Natural killer cell treated with Interleukin-12 subunit alpha and Interleukin-12 subunit beta and Interleukin-15 and Interleukin-18, amount 100 ng/mL, for 72 hours (primary cell): ENCODE measurements at places on chromosomes 3 and 15.

DNA sequence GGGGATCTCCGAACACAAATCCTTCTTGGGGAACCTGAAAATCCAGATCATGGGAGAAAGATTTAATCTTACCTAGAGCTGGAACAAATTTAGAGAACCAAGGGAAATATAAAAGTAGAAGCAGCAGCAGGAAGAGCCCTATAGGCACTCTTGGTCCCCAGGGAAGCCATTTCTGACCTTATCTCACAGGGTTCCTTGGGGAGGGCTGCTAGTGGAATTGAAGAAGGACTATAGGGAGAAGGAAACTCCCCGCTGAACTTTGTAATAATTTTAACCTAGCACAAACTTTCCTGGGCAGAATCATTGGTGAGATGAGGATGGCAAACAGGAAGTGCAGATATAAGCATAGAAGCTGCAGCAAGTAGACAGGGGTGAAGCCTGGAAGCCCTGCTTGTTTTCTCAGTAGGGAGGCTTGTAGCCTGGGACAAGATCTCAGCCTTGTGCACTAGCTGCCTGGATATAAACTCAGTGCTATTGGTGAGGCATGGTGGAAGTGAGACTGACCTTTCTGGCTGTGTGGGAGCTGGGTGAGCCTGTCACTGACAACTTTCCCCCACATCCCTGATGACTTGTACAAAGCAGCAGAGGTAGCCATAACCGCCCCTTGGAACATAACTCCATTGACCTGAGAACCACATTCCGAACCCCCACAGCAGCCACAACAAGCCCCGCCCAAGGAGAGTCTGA, 343.0 kb upstream of the TGFBR2 start:
- no peak for DNase-seq

- no peak for DNase-seq
These were observed 27.4 kb upstream of the FURIN start for GRCh38 chr15:90840954-90841353.

DNA sequence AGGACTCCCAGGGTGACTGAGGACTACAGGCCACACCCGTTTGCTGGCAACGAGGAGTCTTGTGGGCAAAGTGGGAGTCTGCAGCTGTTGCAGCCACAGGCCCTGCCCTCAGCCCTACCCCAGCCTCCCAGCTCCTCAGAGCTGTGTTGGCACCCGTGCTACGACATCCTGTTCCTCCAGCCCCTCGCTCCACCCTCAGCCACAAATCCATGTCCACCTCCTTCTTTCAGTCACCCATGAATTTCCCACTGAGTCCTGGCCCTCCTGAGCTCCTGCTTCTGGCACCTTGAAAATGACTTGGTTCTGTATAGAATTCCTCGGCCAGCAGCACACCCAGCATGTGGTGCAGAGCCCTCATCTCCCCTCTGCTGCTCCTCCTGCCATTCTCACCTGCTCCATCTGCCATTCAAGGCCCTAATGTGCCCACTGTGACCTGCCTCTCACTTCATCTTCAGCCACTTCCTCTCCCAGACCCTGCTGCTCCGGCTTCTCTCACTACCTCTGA, 20.9 kb upstream of the VILL start:
- no peak for DNase-seq

GRCh38 chr3:101151286-101151913, 158.2 kb upstream of the ABI3BP start:
- no peak for DNase-seq

DNA sequence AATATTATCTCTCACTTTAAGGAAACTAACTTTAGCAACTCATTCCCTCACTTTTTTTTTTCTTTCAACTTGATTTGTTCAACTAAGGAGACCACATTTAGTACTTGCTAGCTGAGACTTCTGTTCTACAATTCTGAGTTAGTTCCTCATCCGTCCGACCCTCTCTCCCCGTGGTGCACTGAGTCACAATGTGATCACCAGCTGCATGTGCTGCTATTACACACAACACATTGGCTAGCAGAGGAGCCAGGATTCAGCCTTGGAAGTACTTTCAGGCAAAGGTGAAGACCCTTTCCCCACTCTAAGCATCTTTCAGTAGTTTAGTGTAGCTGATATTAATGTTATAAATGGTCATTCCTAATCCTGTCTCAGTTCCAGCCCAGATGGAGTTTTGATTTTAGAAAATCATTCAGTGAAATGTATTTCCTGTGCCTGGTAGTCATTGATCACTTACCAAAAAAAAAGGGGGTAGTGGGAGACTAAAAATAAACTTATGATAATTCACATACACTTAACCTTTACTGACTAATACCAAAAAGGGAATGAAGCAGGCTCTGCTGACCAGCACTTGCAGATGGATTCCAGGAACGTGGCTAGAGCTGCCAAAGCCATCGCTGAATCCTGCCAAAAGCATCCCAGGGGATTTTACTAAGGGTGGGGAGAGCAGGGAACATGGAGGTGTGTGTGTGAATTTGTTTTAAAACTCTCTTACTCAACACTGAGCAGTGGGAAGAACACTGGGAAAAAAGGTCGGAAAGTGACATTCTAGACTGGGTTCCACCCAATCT, 424.8 kb downstream of the LPP start:
- DNase-seq, result no peak

GRCh38 chr15:32096213-32096612, 65.9 kb downstream of the CHRNA7 start:
- no peak for DNase-seq

DNA sequence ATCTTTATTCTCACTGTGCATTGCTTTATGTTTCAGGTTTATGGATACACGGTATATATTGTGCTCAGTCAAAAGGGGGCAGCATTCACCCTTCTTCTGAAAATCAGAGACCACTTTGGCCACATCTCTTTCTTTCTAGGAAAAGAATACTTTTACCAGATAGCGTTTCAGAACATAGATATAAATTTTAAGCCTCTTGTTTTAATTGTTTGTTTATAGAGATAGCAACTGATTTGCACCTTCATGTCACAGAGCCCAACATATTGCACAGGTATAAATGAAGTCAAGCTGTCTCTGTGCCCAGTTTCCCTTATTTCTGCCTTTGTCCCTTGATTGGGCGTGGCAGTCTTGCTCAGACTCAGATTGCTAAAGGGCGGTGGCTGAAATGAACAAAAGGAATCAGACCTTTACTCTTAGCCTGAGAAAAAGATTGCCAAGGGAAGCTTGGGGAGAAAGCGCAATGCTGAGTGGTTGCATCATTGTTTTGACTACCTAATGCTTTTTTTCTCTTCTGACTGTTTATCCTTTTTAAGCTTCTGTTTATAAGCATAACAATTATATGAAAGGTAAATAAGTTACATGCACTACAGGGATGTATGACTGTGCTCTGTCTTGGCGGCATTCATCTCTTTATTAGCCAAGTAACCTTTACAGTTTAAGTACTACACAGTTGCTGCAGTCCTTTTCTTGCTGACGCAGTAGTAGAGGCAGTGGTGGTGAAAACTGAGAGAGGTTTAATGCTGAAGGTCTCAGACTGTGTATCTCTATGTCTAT, 70.8 kb upstream of the ZBTB20 start:
- no peak for DNase-seq

GRCh38 chr3:188956839-188957489, 214.8 kb upstream of the TPRG1 start:
- no peak for DNase-seq

GRCh38 chr3:134076851-134077250, 47.1 kb upstream of the SLCO2A1 start:
- no peak for DNase-seq

- no peak for DNase-seq
These were observed 35.3 kb downstream of the CHRD start for GRCh38 chr3:184415203-184415490.

DNA sequence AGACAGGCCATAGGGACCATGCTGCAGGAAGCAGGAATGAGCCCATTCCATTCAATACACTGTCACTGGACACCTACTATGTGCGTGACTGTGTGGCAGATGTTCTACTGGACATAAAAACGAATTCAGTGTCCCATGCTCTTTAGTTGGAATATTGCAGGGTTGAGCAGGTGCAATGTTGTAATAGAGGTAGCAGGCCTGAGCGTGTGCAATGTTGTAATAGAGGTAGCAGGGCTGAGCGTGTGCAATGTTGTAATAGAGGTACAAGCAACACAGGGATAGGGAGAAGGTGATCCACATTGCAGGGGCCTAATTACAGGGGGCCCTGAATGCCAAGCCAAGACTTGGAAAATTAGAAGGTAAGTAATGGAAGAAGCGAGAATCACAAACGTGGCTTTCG, 261.4 kb upstream of the HES1 start:
- DNase-seq, result no peak

- no peak for DNase-seq
These were observed 43.2 kb upstream of the NEDD4 start for GRCh38 chr15:56036546-56037067.

DNA sequence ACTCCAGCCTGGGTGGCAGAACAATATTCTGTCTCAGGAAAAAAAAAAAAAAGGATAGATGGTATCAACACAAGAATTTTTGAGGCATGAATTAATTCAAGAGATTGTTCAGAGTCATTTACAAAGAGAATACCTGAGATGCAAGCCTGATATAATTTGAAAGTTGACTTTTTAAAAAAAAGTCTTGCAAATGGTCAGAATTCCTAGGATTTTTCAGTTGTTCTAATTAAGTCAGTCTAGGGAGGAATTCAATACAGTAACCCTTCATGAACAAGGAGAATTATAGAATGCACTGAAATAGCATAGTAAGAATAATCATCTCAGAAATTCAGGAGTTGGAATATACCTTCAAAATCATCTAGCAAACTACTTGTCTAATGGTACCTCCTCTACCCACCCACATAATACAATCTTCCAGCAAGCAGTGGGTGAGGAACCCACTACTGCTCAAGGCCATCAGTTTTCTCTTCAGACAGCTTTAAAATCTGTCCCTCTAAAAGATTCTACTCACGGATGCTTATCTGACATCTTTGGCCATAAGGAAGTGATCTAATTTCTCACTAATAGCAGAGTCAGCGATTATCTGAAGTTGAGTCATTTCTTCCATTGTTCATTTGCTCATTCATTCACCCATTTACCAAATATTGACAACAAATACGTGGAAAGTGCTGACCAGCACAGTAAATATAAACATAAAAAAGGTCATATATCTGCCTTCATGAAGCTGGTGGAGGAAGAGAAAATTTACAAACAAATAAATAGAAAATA, 159.6 kb downstream of the GREM1 start:
- DNase-seq, result no peak

DNA sequence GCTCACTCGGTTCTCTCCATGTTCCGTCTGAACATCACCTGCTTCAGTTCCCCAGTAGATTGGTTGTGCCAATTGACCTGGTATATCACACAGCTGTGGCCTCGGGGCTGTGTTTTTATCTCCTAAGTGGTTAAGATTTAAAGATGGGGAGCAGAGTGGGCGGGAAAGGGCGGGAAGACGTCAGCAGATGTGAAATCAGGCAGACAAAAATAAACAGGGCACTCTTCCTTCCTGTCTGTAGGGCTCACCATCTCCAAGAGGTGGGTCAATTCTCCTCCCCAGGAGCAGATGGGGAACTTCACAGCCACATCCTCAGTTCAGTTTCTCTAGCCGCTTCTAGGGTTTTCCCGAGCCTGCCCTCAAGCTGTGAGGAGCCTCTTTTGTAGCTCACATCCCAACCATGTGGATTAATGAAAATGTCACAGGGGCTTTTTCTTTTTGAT, 26.8 kb upstream of the LIMD1 start:
- no peak for DNase-seq

- no peak for DNase-seq
These were observed 221.9 kb upstream of the LYSMD4 start for GRCh38 chr15:99955181-99955525.

- no peak for DNase-seq
These were observed 51.3 kb upstream of the FGD5 start for GRCh38 chr3:14767245-14768051.

DNA sequence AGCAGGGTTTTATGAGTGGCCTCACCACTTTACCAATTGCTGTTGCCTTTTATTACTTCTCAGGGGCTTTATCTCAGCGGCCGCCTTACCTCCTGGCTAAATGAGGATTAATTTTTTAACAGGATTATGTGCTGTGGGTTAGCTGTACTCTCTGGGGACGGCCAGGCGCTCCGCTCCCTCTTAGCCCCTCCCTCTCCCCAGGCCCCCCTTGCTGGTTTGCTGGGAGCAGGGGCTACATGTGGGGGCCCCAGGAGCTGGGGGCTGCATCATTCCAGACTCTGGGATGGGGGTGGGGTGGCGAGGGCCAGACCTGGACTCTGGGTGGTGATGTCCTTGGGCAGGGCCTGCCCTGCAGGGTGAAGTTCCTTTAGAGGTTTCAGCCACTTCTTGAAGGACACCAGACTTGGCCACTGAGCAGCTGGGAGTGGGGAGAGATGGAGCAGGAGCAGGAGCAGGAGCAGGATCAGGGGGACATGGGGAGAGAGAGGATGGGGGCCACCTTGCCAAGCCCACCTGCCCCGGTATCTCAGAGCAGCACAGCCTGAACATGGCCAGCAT, 196.1 kb downstream of the GOLGA6L6 start:
- DNase-seq, result no peak

GRCh38 chr3:77042343-77042742, 2.4 kb downstream of the ROBO2 start:
- no peak for DNase-seq

DNA sequence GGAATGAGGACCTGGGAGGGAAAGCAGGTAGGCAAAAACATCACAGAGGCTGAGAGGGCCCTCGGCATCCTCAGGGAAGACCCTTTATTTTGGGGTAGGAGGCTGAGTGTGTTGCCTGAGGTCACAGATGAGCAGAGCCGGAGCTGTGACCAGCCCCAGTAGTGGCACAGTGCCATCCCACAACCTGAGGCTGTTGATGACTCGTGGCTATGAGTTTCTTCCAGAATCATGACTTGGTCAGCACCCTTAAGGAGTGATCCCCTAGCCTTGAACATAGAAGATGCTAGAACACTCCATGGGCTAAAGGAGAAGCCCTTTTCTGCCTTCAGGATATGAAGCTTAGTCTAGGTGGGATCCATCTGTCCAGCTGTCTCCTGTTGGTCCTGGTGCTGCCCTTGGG, 19.5 kb upstream of the CXCR6 start:
- DNase-seq, result no peak

GRCh38 chr3:153284282-153284938, 122.4 kb downstream of the RAP2B start:
- DNase-seq, result no peak

DNA sequence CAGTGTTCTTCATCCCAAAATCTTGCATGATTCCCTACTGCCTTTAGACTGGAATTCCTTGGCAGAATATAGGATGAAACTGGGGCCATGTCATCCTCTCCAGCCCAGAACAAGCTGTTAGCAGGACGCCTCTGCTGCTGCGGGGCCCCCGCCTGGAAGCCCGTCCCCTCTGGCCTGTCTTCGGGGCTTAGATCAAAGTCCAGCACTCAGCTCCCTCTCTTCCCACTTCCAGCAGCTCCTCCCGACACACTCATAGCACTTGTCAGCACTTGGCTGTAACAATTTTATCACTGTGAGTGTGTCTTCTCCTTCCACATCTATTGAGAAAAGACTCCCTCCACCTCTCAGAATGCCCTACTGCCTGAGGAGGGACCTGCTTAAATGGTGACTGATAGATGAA, 112.0 kb upstream of the HACD2 start:
- DNase-seq, result no peak

- DNase-seq, result no peak
These were observed 15.1 kb downstream of the KNG1 start for GRCh38 chr3:186732169-186732766.

GRCh38 chr3:36210840-36211651, 169.3 kb upstream of the STAC start:
- no peak for DNase-seq

GRCh38 chr3:15819576-15819975, 21.8 kb upstream of the ANKRD28 start:
- no peak for DNase-seq

- DNase-seq, result no peak
These were observed 30.3 kb downstream of the TPRA1 start for GRCh38 chr3:127560051-127560787.
